Stimulated activated CD8-positive, alpha-beta memory T cell treated with anti-CD3 and anti-CD28 coated beads, Interleukin-7, amount 100 ng/mL, for 1 hour (primary cell): ENCODE measurements at places on chromosomes 16 and 17.

- no peak for DNase-seq
Measured at GRCh38 chr17:2076087-2076984, 21.4 kb downstream of the HIC1 start.

DNA sequence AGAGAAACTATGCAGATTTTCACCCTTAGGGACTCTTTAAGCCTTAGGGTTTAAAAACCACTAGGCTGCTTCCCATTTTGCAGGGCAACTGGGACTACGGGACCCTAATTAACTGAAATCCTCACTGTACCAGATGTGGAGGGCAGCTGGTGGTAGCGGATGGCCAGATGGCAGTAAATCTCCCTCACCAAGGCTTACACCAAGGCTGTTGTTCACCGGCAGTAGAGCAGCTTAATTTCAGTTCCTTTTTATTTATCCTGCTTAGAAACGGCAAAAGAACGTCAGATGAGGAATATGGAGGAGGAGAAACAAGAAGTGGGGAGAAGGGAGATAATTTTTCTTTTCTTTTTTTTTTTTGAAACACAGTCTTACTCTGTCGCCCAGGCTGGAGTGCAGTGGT lies 6.5 kb downstream of the ABHD15 start:
- DNase-seq: no peak

DNA sequence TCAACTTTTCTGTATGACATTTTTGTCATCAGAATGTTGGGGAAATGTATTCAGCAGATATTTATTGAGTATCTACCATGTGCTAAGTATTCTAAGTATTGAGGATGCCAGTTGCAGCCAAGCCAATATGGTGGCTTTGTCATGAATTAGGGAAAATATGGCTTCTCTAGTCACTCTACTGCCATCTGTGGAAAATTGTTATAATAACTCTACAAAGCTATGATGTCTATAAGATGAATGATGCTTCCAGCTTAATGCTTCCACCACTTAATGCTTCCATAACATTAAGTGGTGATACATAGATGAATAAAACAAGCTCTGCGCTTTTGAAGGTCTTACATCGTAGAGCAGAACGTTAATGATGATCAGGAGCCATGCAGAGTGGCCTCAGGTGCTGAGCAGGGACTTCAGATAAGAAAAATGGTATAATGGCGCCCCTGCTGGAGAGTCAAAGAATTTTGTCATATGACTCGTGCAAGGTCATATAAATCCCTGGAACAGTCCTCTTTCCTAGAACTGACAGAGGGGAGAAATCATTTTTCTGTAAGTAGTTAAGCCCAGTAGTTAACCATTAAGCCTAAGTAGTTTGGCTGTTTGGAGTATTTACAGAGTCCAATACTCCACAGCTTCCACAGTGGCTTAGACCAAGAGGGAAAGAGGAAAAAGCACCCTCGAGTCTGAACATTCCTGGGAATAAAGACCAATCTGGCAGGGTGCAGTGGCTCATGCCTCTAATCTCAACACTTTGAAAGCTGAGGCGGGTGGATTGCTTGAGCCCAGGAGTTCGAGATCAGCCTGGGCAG lies 2.7 kb upstream of the TMIGD1 start:
- peak; percentile 25 for DNase-seq

GRCh38 chr17:8397636-8398035 lies at the start of gene RNF222:
Gene RNF222, minus strand, starts transcription at chr17:8397827. Its CDS starts 4,366 bp downstream, at chr17:8393461.
- no peak for DNase-seq

GRCh38 chr17:55495239-55495638 lies 16.0 kb downstream of the SMIM36 start:
- no peak for DNase-seq

DNA sequence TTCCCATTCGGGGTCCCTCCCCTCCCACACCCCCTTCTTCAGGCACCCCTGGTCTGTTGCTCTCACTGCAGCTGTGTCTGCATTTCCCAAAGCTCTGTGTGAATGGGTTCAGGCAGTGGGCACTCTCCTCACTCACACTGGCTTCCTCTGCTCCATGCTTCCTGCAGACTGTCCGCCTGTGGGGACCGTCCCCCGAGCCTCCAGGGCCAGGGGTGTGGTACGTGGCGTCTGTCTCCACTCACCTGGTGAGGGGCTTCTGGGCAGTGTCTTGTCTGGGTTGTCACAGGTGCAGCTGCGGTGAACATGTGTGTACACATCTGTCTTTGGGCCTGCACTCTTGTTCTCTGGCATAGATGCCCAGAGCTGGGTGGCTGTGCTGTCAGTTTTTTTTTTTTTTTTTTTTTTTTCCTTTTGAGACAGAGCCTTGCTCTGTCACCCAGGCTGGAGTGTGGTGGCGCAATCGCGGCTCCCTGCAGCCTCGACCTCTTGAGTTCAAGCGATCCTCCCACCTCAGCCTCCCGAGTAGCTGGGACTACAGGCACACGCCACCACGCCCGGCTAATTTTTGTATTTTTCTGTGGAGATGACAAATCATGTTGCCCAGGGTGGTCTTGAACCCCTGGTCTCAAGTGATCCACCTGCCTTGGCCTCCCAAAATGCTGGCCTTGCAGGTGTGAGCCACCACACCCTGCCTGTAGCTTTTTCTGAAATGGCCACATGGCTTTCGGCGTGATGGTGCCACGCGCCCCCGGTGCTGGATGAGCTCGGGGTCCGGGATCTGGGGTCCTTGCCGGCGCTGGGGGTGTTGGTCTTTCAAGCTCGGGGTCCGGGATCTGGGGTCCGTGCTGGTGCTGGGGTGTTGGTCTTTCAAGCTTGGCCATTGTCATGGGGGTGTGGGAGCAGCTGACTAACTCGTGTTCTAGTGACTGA lies 56.5 kb upstream of the ZNF750 start:
- no peak for DNase-seq
